Activated T-cell treated with anti-CD3 and anti-CD28 coated beads, Interleukin-2, amount 50 U/mL, for 72 hours (primary cell): ENCODE measurements at places on chromosomes 13 and 19.

DNA sequence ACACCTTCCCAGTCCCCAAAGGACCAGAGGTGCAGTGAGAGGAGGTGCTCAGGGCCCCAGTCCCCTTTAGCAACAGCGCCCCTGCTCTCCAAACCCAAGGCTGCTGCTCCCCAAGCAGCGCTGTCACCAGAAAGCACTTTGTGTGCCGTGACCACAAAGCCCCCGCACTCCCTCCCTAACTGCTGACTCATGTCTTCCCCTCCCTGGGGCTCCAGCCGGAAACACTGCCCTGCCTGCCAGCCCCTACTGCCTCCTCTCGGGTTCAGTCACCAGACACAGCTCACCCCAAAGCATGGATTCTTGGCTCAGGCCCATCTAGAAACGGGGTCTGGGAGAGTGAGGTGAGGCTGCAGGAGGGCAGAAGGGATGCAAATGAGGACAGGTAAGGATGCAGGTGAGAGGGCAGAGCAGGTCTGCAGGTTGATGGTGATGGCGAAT, 4.9 kb upstream of the TNFSF14 start:
- peak; percentile 97 for DNase-seq

GRCh38 chr19:45790942-45791341, 1.7 kb downstream of the DMWD start:
- DNase-seq, result peak; percentile 33

DNA sequence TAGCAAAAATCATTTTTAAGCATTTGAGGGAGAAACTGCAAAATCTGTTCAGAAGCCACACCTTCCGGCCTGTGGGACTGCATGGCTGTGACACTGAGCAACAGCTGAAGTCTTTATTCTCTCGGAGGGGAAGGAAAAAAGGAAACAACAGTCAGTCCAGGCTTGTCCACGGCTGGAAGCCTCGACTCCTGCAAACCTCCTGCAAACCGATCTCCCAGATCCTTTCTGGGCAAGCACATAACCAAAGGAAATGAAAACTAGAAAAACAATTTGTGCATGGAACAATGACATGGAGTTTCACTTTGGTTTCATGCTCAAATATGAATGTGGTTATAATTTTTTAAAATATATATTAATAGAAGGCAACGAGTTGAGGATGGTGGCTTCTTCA, 1.0 kb downstream of the COL4A1 start:
- DNase-seq, result no peak

- peak; percentile 95 for DNase-seq
Observed at GRCh38 chr19:4342615-4343369, 570 bp upstream of the MPND start.

DNA sequence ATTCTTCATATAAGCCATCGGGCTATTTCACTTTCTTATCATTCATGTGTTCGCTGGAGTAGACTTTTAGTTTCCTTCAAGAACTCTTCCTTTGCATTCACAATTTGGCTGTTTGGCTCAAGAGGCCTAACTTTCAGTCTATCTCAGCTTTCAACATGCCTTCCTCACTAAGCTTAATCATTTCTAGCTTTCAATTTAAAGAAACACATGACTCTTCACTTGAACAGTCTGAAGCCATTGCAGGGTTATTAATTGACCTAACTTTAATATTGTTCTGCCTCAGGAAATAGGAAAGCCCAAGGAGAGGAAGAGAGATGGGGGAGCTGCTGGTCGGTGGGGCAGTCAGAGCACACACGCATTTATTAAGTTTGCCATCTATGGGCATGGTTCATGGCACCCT, 158.1 kb downstream of the SUCLA2 start:
- no peak for DNase-seq

- no peak for DNase-seq
Observed at GRCh38 chr13:48507021-48507420, 25.9 kb downstream of the RCBTB2 start.

GRCh38 chr13:33757713-33758112, 60.2 kb upstream of the RFC3 start:
- no peak for DNase-seq

GRCh38 chr19:46728208-46728607, 11.3 kb upstream of the PRKD2 start:
- DNase-seq, result no peak

DNA sequence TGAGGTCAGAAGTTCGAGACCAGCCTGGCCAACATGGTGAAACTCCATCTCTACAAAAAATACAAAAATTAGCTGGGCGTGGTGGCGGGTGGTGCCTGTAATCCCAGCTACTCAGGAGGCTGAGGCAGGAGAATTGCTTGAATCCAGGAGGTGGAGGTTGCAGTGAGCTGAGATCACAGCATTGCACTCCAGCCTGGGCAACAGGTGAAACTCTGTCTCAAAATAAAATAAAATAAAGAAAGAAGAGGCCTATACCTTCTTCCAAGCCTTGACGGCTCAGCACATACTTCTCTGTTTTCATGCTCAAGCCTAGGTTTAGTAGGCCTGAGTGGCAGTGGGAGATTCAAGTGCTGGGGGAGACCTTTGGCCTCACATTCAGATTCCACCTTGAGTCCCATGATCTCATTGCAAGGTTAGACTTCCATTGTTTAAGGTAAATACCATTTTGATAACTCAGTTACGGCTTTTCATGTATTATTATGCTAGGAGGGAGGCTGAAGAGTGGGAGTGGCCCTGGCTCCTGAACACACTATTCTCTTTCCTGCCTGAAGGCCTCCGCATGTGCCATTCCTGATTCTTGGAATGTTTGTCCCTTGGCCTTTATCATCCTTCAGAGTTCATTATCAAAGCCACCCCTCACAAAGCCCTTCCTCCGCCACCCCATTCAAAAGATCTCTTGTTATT, 1.6 kb upstream of the SPINT2 start:
- no peak for DNase-seq

DNA sequence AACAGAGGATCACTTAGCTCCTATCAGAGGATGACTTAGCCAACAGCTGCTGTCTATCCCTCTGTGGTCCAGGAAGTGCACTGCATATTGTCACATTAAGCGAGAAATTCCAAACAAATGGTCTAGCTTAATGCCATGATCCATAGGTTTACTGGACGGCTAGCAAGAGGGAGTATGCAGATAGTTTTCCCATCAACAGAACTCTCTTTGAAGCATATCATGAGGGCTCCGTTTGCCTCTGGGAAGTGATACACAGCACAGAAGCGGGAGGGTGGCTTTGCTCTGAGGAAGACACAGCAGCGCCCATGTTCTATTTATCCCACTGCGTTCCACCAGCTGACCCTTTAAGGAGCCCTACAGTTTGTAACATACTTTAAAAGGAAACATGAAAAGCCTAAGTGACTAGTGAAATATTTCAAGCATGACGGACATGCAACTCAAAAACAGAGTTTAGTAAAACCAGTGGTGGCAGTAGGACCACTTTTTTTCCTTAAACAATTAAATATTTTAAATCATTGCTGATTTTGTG, 52.7 kb downstream of the COL4A1 start:
- DNase-seq, result no peak

- no peak for DNase-seq
Observed at GRCh38 chr13:32176696-32177095, 138.5 kb downstream of the ZAR1L start.
